NCI-H345 (cell line): ENCODE measurements at places on chromosomes 2 and 18.

DNA sequence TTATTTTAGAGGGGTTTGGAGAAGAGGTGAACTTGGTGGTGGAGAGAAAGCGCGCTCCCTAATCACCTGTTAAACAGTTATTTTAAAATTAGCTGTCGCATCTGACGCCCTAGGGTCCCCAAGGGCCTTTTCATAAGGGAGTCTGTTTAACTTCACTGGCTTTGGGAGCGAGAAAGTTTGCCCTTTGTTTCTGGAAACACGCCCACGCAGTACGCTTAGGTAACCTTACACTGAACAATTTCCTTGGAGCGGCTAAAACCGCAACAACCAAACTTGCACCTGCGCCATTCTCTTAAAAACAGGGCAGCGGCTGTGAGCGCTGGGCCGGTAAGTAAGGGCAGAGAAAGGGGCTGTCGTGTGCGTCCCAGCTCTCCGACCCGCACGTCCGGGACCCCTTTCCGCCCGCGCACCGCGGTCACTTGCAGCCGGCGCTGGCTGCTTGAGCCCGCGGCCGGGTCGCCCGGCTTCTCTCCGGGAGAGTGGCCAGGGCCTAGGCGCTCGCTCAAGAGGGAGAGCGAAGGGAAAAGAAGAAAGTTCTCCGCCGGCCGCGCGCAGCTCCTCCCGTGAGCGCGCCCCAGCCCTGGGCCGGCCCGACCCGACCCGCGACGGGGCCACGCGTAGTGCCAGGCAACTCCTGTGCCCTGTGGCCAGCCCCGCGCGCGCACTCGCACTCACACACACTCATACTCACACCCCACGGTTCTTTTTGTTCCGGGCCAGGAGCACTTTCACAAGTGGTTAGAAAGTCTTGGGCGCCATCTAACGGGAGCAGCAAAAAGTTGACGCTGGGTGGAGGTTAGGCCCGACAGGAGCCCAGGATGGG is 19.2 kb downstream of the POU3F3 start:
- peak; percentile 85 for DNase-seq

- no peak for DNase-seq
These were observed 166.9 kb downstream of the VWC2L start for GRCh38 chr2:214577769-214578168.

DNA sequence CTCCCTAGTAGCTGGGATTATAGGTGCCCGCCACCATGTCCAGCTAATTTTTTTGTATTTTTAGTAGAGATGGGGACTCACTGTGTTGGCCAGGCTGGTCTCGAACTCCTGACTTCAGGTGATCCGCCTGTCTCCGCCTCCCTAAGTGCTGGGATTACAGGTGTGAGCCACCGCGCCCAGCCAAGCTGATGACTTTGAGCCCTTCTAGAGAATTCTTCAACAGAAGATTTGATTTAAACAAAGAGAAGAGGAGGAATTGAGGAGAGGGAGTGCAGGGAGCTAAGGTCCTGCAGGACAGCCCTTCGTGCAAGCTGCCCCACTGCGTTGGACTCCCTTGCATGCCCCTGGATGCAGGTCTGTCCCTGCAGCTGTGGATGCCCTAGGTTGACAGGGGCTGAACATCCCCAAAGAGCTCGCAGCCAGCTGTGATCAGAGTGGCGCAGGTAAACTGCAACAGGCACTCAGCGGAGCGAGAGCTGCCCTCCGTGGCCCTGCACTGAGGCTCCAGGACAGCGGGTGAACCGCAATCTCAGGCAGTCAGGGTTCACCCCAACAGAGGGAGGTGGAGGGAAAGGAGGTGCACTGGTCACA is 13.7 kb downstream of the ADRA2B start:
- no peak for DNase-seq

- peak; percentile 6 for DNase-seq
These were observed 138.8 kb upstream of the SATB2 start for GRCh38 chr2:199596549-199596948.

DNA sequence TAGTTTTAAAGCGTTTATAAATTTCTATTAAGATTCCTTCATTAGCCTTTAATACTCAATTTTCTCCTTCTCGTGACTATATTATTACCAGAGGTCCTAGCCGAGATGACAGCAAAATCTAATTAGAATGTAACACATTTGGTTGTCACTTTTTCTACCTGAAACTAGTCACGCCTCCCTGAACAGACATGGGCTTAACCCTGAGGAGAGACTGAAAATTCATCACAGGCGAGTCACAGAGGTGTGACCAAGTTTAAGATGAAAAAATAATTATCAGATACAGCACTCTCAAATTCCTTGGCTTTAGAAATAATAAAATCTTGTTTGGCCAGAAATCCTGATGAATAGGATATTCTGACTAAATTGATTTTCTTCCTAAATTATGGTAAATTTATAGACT is 834.4 kb upstream of the SLC39A10 start:
- no peak for DNase-seq

DNA sequence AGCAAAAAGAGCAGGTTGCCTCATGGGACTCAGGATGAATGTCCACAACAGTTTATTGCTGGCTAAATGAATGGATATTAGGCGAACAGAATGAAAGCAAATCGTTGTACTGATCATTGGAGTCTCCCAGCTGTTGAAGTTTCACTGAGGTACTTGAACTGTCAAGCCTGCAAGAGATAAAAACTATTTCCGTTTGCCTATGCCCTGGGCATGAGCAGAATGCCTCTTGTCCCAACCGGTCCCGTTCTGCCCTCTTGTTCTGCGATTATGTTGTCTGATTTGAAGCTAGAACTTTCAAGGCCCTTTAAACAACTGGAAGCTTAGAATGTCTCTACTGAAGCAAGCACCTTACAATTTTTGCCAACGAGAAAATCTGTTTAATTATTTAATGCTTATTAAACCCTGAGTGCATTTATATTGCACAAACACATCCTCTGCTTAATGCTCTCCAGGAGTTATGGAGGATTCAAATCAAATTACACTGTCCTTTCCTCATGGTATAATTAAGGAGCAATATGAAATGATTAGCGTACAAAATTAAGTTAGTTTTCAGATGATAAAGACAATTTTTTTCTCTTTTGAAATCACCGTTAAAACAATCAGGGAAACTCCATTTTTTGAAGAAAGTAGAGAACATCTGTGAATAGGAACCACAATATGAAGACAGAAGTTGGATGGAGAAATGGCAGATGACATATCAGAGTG is 17.7 kb downstream of the QPCT start:
- no peak for DNase-seq

- DNase-seq = no peak
These were observed 609.5 kb upstream of the SLC8A1 start for GRCh38 chr2:41061356-41061755.

DNA sequence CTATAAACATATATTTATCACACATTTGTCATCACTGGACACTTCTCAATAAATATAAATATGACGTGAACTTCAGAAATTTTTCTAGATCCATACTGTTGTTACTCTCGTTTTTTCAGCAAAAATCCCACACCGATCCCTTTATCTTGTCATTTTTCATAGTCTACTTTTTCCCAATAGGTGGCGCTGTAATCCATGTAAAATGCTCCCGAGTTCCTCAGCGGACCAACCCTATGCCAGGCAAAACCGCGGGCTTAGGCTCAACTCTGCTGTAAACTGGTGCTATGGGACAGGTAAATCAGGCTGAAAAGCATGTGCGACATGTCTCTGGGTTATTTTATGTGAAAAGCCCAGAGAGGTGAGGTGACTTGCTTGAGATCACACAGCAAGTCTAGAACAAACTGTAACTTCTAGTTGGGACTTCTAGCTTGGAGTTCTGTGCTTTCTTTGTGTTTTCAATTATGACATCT is 104.0 kb downstream of the COBLL1 start:
- peak; percentile 61 for DNase-seq

DNA sequence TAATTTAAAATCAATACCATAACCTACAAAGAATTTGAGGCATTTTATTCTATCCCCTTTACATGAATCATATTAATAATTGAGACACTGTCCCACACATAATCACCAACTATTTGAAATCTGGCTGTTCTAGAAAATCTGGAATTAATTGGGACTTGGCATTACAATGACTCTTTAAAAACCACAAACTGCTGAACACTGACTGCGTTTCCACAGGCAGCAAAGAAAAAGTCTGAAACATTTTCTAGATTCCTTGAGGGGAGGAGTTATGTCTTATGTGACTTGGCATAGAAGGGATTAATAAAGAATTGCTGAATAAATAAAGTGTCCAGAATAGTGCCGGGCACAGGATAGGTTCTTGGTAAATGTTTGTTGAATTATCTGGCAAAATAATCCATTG is 61.4 kb downstream of the GPR39 start:
- DNase-seq = no peak

DNA sequence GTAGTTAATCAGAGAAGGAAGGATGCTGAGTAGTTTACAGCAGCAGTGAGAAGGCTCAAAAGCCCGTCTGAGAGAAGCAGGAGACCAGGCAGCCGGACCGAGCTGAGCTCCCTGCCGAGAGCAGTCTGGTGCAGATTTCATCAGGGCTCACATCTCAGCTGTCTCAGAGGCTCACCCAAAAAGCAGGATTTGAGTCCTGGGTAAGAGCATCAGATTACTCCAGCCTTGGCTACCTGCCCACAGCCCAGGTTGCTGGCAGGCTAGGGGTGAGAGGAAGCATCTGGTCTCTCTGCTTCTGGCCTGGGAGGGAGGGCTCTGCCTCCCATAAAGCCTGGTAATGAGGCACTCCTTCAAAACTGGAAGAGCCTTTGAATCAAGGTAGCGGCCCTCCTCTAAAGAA is 140.5 kb downstream of the ST6GAL2 start:
- DNase-seq = peak; percentile 89

DNA sequence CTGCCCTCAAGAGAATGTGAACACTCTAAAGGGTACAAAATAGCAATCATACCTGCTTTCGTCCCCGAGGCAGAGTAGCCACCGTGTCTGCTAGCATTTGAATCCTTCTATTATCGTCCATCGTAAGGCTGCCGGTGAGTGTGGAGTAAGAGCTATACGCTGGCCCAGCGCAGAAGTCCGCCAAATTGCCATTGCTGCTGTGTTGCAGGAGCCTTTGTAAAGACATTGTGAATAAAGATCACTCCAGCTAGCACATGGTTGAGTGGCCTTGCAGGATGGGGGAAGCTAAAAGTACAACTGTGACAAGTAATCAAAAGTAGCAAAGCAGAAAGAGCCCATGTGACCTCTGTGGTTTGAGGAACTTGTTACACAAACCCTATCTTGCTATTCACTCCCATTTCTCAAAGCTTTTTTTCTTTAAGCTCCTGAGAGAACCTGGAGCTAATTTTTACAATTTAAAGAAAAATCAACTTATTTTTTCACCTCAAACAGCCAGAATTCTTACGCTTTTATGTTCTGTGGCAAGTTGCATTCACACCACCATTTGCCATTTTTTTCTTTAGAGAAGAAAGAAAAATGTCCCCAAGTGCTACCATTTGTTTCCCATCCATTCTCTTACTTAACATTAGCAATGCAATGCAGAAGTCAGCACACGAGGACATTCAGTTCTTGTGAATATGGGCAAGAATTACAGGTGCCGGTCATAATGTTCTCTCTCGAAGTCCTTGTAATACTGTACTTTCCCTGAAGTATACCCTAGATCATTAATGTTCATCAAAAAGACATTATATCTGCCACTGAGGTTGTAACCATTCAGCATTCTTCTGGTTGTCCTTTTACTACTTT is at the start of gene CYTIP:
Gene CYTIP, minus strand, starts transcription at position 295 of the 846 bp plus-strand sequence. Its CDS starts 69 bp downstream, at position 226.
- no peak for DNase-seq

- DNase-seq = no peak
These were observed 114.0 kb downstream of the RAPGEF4 start for GRCh38 chr2:172849519-172850217.

GRCh38 chr2:113192459-113193100 is 18.8 kb downstream of the PSD4 start:
- no peak for DNase-seq

GRCh38 chr2:215439404-215439803 is 3.5 kb upstream of the FN1 start:
- no peak for DNase-seq

- DNase-seq = no peak
These were observed 108.4 kb downstream of the COPS8 start for GRCh38 chr2:237194081-237194480.

GRCh38 chr18:30957066-30957465 is 85.5 kb downstream of the DSC3 start:
- DNase-seq = no peak

DNA sequence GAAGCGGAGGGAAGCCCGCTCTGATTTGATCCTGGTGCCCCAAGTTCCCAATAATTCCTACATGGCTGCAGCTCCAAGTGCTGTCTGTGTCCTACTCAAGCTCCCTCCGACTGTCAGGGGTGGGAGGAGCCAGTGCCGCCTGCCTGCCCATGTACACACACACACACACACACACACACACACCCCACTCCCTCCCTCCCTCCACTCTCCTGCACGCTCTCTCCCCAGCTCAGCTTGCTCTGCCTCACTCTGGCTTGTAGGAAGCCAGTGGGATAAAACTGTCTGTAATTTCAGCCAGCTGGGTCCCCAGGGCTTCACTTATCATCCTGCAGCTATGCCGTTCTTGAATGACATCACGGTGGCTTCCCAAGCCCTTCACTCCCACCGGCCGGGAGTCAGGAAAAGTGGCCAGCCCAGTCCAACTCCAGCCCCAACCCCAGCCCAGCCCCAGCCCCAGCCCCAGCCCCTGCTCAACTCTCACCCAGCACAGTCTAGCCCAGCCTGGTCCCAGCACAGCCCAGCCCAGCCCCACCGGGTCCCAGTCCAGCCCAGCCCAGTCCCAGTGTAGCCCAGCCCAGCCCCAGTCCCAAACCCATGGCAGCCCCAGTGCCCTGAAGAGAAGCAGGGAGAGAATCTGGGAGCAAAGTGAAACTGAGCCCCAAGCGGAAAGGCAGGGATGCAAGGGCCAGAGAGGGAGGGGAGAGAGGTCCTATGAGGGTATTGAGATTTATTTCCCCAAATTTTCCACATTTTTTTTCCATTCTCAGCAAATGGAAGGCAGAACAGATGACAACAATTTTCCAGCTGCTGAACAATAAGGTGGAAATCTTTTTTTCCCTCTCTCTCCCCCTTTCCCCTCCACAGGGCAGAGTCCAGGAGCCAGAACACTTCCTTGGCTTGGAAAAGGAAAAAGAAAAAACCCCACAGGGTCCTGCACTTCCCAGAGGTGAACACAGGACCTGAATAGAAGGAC is 144.0 kb downstream of the TNS1 start:
- DNase-seq = peak; percentile 40

- DNase-seq = no peak
These were observed 46.1 kb downstream of the TPGS2 start for GRCh38 chr18:36782710-36783109.

DNA sequence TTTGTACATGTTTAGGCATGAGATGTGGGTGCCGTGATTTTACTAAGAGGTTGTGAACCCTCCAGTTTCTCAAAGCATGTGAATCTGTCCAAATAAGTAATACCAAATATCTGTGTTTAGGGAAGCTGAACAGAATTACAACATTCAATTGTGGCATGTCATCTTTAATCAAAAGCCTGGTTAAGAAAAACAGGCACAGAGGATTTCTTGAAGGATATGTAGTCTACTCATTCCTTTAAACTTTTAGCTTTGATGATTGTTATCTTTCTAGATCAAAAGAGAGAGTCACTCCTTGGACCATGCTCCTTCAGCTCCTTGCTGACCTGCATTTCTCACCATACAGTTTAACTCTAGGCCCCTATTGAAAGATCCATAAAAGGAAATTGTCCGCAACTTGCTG is 296.8 kb downstream of the STK39 start:
- DNase-seq = no peak

- no peak for DNase-seq
These were observed 50.8 kb downstream of the EPHA4 start for GRCh38 chr2:221521233-221521845.

GRCh38 chr2:194328456-194328855 is 1328.6 kb upstream of the SLC39A10 start:
- DNase-seq = no peak
